ENCODE measurements at places on chromosomes 16 and 17.
A peak's percentile ranks its signal among the peaks of the same experiment; 100 is the strongest.

- DNase-seq = no peak
Observed at GRCh38 chr17:59427425-59427921, 96.0 kb downstream of the YPEL2 start.

- no peak for DNase-seq
Observed at GRCh38 chr16:51326131-51326856, 175.2 kb upstream of the SALL1 start.

GRCh38 chr16:48432136-48432535 is 46.9 kb upstream of the SIAH1 start:
- no peak for DNase-seq

DNA sequence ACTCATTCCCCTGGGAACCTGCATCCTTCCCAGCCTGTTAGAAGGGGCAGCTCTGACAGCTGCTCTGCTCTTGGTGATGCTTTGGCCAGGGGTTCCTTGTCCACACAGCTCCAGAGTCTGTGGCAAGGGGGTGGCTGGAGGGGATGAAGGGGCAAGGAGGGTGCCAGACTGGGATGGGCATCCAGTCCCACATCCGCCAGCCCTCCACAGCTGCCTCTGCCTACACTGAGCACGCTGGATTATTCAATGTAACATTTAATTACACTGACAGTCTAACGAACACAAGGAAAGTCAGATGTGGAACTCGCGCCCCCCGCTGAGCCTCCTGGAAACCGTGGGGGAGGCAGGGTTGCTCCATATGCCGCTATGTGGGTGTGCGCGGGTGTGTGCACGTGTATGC is 101.1 kb downstream of the C16orf78 start:
- no peak for DNase-seq

GRCh38 chr16:84989749-84990620 is 21.4 kb downstream of the ZDHHC7 start:
- no peak for DNase-seq

- DNase-seq = peak; percentile 90
Observed at GRCh38 chr17:39401412-39402243, at the start of gene FBXL20. FBXL20 (minus strand) TSS chr17:39401626; CDS start chr17:39401402, 224 bp downstream.

- no peak for DNase-seq
Observed at GRCh38 chr17:57531648-57532504, 213.2 kb downstream of the CCDC182 start.

DNA sequence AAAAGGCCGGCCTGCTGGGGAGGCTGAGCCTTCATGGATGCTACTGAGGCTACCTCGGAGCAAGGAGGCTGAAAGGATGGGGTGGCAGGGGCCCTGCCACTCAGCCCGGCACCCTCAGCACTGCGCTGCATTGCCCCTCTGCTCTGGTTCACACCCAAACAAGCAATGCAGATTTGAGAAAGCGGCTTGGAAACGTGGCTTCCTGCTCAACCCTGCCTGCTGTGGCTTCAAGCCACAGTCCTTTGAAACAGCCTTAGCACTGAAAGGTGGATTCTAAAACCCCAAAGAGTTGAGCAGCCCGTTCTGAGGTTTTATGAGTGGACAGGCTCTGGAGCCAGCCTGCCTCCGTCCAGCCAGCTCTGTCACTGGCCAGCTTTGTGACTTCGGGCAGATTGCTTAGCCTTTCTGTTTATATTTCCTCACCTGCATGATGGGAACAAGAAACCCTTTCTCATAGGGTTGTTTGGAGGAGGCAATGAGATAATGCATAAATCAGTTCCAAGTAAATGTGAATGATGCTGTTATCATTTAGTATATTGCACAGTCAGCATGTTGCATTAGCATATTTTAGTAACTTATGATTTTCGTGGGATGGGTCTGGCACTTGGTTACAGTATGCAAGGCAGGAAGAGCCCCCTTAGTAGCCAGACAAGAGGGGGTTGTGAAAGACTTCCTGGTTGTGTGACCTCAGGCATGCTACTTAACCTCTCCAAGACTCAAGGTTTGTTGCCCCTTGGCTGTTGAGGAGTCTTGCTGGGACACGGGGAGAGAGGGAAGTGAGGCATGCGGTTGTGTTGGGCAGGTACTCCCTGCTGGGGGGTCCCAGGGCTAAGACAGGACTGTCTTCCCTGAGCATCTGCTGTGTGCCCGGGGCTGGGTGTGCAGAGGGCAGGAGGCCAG is 23.6 kb downstream of the CRISPLD2 start:
- DNase-seq = no peak

GRCh38 chr17:80151333-80151732 is 4.4 kb upstream of the EIF4A3 start:
- DNase-seq = no peak

DNA sequence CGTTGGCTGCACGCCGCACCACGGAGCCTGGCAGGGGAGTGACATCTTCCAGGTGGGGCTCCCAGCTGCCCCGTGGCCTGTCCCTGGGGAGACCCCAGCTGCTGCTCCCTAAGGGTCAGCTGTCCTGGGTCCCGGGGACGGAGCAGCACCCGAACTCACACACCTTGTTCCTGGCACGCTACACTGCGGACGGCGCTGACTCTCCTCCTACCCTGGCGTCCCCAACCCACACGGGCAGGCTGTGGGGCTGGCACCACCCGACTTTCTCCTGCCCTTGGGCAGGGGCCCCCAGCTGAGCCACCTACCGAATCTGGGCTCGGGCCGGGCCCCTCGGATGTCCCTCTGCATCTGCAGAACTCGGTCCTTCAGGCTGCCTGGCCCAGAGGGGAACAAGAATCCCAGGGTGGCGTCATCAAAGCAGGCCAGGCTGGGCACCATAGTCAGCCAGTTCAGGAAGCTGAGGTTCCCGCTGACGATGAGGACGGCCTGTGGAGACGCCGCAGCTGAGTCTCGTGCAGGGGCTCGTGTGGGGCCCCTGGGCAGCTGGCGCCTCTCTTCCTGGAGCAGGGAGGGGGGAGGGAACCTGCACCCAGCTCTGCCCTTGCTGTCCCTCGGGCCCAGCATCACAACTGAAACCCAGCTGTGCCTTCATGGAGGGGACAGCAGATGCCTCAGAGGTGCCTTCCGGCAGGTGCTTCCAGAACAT is 70.5 kb upstream of the GNG13 start:
- DNase-seq = no peak

GRCh38 chr17:57138956-57139576 is 54.0 kb downstream of the AKAP1 start:
- no peak for DNase-seq

GRCh38 chr17:48596735-48597527 is 3.4 kb upstream of the HOXB5 start:
- DNase-seq = no peak

DNA sequence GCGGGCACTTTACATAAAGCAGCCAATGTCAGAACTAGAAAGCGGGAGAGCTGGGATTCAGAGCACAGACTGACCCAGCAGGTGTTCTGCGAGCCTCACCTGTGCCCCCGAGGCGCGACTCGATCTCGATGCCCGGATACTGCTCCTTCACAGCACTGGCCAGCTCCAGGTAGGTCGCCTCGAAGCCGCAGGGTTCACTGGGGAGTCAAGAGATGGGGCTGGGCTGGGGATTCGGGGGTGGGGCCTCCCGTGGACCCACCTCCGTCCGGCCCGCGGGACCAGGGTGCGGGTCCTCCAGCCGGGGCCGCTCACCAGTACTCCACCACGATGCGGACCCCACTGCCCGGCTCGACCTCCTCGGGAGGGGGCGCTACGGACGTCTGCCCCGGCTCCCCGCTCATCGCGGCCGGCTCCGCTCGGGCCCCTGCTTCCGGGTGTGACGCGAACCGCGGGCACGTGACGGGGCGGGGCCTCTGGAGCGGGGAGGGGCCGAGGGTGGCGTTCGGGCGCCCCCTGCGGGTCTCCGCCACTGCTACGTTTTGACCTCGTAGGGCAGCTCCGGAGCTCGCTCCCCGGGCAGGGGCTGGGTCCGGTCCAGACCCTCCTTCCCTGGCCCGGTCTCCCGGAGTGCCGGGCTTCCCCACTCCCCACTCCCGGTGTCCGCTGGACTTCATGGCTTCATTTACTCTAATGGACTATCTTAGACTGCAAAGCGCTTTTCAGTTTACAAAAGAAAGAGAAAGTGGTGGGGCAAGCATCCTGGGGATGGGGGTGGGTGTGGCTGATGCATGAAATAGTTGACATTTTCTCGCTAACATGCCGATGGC is at the start of gene MIEN1:
Gene MIEN1, minus strand, starts transcription at position 438 of the 827 bp plus-strand sequence. Its CDS starts 37 bp downstream, at position 401.
- DNase-seq = peak; percentile 93

- DNase-seq = no peak
Observed at GRCh38 chr17:69712801-69713311, 298.4 kb downstream of the MAP2K6 start.

GRCh38 chr17:42268236-42268635 is 8.0 kb downstream of the STAT5B start:
- DNase-seq = no peak

GRCh38 chr16:50628156-50628802 is 52.8 kb downstream of the SNX20 start:
- no peak for DNase-seq
